Kidney epithelial cell (primary cell): ENCODE measurements at places on chromosomes 3 and 15.

DNA sequence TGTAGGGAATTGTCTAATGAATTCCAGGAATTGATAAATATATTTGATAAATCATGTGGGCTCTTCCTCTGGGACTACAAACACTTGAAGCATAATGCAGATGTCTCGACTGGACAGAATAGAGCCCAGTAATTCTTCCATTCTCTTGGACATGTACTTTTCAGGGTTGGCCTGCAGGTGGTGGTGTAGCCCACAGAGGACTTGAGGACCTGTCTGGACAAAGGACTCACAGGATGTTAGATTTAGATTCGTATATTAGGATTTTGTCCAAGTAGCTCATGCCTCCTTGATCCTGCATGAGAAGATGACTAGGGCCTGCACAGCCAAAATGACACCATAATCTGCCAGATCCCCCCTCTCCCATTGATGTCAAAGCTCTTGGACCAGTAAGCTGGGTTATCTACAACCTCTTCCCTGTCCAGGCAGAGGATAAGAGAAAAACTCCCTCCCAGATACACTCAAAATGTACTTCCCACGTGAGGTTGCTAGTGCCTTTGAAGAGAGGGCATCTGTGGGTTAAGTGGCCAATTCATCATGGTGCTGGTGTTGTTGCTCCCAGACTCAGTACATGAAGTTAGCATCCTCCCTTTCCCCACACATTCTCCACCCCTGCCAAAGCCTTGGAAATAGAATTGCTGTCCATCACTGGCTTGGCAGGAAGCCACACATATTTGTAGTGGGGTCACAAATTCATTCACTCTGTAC, 88.6 kb upstream of the ZNF280D start:
- DNase-seq, result no peak

DNA sequence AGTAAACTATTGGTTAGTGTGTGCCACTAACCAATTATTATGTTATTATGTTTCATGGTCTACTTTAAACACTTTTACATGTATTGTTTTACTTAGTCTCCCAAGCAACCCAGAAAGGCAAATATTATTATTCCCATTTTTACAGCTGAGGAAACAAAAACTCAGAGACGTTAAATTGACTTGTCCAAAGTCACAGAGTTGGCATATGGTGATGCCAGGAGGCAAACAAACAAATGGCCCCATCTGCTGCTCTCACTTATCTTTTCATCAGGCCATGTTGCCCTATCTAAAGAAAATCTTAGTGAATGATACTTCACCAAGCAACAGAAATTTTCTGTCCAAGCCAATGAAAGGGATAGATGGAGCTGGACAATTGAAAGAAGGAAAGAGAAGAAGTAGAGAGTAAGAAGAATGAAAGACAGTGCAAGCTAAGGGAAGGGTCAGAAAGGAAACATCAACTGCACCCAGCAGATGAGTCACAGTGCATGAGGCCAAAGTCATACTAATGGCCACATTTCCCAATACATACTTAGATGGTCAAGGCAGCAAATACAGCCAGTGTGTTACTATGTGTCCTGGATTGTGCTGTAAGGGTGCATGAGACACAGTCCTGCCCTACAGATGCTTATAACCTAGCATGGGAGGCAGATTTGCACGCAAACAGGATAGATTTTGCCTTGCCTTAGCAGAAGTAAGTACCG, 266.9 kb downstream of the KCNMB2 start:
- no peak for DNase-seq

- no peak for DNase-seq
These were observed 170.0 kb downstream of the SOX2 start for GRCh38 chr3:181881749-181882148.

DNA sequence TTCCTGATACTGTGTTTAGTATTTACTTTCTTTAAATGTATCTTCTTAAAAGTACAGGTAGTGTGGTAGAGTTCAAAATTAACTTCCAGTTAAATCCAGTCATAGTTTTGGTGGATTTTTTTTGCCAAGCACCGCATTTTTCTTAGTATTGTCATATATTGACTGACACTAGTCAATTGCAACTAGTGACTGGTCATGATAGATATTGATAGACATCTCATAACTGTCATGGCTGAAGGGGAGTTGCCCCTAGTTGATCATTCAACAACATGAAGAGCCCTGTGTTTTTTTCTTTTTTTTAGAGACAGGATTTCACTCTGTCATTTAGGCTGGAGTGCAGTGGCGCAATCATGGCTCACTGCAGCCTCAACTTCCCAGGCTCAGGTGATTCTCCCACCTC, 22.1 kb downstream of the RAB8B start:
- no peak for DNase-seq
